Aorta (tissue), 5 donors: ENCODE measurements at places on chromosomes 1 and 21. TPM values are rescaled to one million over a fixed set of nuclear protein-coding genes. Genes with fewer than 3 reads are reported as not detected.

The LCE3E gene
- total RNA-seq, result not detected

The S100A1 gene
- total RNA-seq, result not detected

The ATP1A2 gene
- 27.7 TPM for total RNA-seq

The ECE1 gene
- 155 TPM for total RNA-seq

The POMGNT1 gene
- total RNA-seq, result 52.8 TPM

GRCh38 chr1:234699795-234700665, 90.1 kb upstream of the IRF2BP2 start:
- H3K27me3 ChIP-seq, result no peaks in the 10 kb centered on the region
- no peaks in the 10 kb centered on the region for H3K36me3 ChIP-seq
- no peak for DNase-seq
- peaks cover 5% of the 10 kb centered on the region for H3K4me1 ChIP-seq
- H3K27ac ChIP-seq, result peak overlapping the region; percentile 69

- DNase-seq, result peak; percentile 89
- H3K27me3 ChIP-seq, result no peaks in the 10 kb centered on the region
- peak overlapping the region; percentile 68 for H3K27ac ChIP-seq
- no peak overlapping the region for H3K4me3 ChIP-seq
- H3K36me3 ChIP-seq, result no peaks in the 10 kb centered on the region
Measured at GRCh38 chr1:12477936-12478611, 139.9 kb downstream of the DHRS3 start.

DNA sequence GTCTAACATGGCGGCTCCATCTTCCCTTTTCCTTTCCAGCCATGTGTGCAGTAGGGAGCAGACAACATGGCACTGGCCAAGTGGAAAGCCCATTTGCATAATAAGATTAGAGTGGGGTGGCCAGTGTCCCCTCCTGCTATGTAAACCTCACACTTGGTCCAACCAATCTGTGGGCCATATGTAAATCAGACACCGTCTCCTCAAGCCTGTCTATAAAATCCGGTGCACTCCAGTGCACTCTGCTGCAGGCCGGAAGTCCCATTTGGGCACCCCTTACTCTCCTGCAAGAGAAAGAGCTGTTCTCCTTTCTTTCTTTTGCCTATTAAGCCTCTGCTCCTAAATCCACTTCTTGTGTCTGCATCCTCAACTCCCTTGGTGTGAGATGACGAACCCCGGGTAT, 44.1 kb downstream of the OLFML3 start:
- no peak overlapping the region for H3K27ac ChIP-seq
- no peaks in the 10 kb centered on the region for H3K4me1 ChIP-seq
- no peak overlapping the region for H3K4me3 ChIP-seq
- H3K27me3 ChIP-seq, result no peaks in the 10 kb centered on the region
- no peak for DNase-seq
- no peaks in the 10 kb centered on the region for H3K36me3 ChIP-seq

- peak; percentile 79 for DNase-seq
- no peaks in the 10 kb centered on the region for H3K27me3 ChIP-seq
- peak overlapping the region; percentile 85 for H3K4me3 ChIP-seq
- H3K4me1 ChIP-seq, result no peaks in the 10 kb centered on the region
- H3K27ac ChIP-seq, result peak overlapping the region; percentile 85
Measured at GRCh38 chr1:27011058-27011764, 1.4 kb downstream of the TENT5B start.

GRCh38 chr1:17601643-17602382, 62.3 kb downstream of the ARHGEF10L start:
- H3K4me1 ChIP-seq, result no peaks in the 10 kb centered on the region
- H3K27me3 ChIP-seq, result no peaks in the 10 kb centered on the region
- no peaks in the 10 kb centered on the region for H3K36me3 ChIP-seq
- peak overlapping the region; percentile 62 for H3K27ac ChIP-seq
- no peak for DNase-seq

DNA sequence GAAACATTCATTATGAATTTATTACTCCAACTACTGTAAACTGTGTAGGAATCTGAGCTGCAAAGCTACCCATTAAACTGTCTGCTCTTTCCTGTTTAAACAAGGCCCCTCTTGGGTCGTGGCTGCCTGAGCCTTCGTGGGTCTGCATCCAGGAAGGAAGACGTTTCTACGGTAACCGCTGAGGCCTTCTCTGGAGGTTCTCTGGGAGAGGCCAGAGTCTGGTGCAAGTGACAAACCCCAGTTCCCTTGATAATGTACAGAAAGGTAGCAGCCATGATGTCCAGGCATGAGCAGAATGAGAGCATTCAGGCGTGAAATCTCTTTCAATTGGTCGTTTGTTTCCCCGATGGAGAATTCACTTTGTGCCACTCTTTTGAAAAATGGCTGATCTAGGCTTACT, 350.2 kb downstream of the PLPP3 start:
- H3K4me3 ChIP-seq, result no peak overlapping the region
- no peaks in the 10 kb centered on the region for H3K4me1 ChIP-seq
- no peak overlapping the region for H3K27ac ChIP-seq
- H3K27me3 ChIP-seq, result no peaks in the 10 kb centered on the region
- DNase-seq, result no peak
